ENCODE measurements at places on chromosomes 12 and 14.

DNA sequence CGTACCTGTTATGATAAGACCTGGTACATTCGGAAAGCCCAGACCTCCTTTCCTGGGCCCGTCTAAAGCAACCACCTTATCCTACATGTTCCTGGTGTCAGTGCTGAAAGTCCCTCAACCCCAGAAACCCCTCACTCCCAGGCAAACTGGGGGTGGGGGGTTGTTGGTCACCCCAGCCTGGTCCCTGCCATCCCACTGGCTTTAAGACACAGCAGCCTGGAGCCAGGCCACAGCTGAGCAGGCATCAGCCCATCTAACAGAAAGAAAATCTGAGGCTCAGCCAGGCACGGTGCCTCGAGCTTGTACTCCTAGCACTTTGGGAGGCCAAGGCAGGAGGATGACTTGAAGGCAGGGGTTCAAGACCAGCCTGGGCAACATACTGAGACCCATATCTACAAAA is 4.5 kb downstream of the SELPLG start:
- DNase-seq = no peak

GRCh38 chr14:79500489-79500888 is 710.8 kb downstream of the DIO2 start:
- no peak for DNase-seq

GRCh38 chr14:71244341-71244740 is 337.1 kb downstream of the PCNX1 start:
- peak; percentile 67 for DNase-seq

- DNase-seq = no peak
Observed at GRCh38 chr12:117293510-117293909, 67.9 kb downstream of the NOS1 start.

DNA sequence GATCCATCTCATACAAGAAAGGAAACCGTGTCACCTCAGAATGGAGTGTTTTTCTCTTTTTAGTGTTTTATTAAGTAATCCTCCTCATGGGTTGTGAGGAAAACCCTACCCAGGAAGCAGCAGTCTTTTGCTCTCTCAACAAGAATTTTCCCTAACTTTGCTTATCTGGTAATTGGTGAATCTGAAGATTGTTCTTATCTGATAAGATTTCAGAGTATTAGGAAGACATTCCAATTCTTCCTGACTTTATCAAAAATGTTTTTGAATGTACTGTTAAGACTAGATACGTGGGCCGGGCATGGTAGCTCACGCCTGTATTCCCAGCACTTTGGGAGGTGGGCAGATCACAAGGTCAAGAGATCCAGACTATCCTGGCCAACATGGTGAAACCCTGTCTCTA is 86.0 kb downstream of the PHLDA1 start:
- DNase-seq = no peak

GRCh38 chr12:4174417-4174816 is 99.1 kb upstream of the CCND2 start:
- DNase-seq = no peak

GRCh38 chr14:72745546-72745945 is 148.4 kb downstream of the DPF3 start:
- DNase-seq = peak; percentile 75

- DNase-seq = peak; percentile 22
Observed at GRCh38 chr14:101474563-101475455, 86.5 kb upstream of the DIO3 start.

GRCh38 chr12:107007411-107007810 is 20.5 kb upstream of the MTERF2 start:
- DNase-seq = no peak

- DNase-seq = no peak
Observed at GRCh38 chr12:9799961-9800360, 27.3 kb upstream of the KLRF1 start.

DNA sequence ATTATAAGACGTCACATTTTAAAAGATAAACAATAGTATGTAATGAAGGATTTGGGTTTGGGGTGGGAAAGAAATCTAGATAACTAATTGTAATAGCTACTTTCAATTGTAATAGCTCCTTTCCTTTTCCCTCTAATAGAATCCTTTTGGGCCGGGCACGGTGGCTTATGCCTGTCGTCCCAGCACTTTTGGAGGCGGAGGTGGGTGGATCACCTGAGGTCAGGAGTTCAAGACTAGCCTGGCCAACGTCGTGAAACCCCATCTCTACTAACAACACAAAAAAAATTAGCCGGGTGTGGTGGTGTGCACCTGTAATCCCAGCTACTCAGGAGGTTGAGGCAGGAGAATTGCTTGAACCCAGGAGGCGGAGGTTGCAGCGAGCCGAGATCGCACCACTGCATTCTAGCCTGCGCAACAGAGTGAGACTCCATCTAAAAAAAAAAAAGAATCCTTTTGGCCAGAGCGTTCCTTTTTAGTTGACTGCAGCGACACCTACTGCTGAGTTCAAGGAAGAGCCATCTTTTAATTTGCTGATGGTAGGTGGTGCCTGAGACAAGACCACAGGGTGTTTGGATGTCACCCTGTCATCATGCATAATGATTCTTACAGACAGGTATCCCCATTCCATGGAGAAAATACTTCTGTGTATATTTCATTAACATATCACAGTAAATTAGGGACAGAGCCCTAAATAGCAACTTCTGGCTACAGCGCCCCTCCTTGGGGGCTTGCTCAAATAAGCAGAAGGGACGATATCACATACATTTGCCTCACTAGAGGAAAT is 79.5 kb downstream of the ARMH4 start:
- DNase-seq = peak; percentile 58

Measured in muscle of back (tissue), 13 donors.